Activated naive CD8-positive, alpha-beta T cell treated with anti-CD3 and anti-CD28 coated beads, Interleukin-2, amount 50 U/mL, for 24 hours (primary cell): ENCODE measurements at places on chromosomes 1 and 21.
A peak's percentile ranks its signal among the peaks of the same experiment; 100 is the strongest.

GRCh38 chr1:55209247-55209646 is 5.9 kb downstream of the USP24 start:
- DNase-seq: no peak

DNA sequence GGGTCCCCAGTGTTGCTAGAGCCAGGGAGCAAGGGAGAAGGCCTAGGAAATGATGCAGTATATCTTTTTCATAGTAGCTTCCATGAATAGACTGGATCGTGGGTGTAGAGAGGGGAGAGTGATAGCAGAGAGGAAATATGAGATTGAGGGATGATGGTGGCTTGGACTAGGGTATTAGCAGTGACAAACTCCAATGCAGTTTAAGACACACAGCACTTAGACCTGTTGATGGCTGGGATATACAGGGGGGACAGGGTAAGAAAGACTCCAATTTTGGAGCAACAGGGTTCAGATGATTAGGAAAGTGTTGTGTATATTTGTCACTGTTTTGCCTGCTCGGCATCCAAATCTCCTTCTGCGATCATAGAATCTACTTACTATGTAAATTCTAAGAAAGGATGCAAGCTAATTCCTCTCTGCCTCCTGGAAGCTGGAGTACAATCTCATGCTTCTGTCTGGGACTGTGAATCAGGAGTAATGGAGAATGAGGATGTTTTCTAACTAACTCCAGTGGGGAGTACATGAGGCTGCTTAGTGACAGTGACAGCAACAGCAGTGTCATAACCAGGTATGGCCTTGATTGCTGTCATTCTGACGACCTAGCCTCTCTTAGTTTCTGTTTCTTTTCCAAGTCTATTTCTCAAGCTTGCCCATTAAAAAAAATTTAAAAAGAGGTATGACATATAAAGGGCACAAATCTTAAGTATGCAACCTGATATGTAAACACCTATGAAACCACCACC is 47.5 kb downstream of the SYDE2 start:
- DNase-seq: no peak

DNA sequence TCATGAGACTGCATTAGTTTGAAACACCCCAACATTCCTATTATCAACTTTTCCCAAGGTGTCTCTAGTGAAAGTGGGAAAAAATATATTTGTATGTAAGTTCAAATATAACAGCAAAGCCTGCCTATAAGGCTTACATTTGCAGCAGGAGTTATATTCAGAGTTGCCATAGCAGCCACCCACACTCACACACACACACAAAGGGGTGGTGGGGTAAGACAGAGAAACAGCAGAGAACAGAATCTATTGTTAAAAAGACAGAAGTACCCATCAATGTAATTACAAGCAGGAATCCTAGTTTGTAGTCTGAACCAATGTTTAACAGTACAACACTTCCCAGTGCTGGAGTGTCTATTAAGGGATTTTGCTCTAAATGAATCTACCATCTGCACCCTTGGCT is 55.0 kb downstream of the PLPPR5 start:
- DNase-seq: no peak

DNA sequence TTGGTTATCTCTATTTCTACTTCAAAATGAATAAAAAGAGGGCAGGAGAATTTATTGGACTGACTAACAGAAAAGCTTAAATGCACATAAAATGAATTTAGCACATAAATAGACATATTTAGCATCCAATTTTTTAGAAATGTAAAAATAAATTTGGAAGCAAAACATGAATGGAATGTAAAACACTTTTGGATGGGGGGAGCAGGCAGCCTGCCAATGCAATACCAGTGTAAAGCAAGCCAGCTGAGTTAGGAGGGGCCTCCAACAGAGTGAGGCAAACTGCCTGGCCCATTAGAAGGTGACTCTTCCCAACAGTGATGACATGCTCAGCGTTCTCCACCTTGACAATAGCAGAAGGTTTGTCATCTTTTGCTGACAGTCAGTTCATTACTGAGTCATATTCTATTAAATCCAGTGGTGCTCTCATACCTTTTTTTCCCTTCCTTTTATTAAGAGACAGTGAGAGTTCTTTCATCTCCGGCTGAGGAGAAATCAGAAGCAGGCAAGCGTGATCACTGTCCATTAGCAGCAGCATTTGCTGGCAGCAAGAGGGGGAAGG is 19.5 kb upstream of the EXO1 start:
- no peak for DNase-seq

- DNase-seq: no peak
Measured at GRCh38 chr1:109880971-109881894, 29.4 kb upstream of the CSF1 start.

DNA sequence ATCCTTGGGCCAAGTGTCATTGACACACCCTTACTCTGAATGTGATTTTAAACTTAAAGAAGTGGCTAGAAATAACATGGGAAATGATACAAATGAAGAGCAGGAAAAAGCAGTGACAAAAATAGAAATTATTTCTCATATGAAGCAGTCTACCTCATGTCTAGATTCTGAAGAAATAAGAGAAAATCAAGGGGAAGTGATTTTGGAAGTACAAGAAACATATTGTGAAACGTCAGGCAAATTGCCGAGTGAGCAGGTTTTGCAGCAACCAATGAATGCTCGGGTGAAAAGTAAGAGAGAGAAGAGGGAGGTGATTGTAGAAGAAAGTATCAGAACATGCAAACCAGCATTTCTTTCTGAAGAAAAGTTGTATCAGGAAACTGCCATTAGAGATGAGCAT is 130.7 kb downstream of the MACF1 start:
- DNase-seq: no peak

- no peak for DNase-seq
Measured at GRCh38 chr1:151837884-151838221, 1.8 kb downstream of the C2CD4D start.

DNA sequence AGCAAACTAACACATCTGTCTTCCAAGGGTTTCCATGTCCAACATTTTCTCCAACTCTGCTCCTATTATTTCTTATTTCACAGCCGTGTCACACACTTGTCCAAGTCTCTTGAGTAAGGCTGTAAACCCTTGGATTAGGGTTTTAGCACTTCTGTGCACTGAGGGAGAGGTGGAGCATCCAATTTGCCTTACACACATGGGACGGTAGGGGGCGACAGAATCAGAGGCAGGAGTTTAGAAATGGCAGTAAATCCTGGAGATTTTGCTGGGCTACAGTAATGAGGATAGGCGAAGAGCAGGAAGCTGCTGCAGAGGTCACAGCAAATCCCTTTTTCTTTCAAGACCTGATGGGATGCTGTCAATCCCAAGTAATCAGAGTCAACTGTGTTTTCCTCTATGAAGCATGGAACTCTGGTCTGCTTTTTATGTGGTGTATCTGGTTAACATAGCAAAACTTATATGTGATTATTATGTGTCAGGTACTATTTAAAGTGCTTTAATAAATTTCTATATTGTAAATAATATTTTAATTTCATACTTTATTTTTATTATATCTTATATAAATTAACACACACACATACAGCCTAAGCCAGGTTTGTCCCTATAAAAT is 15.4 kb upstream of the LCE5A start:
- peak; percentile 45 for DNase-seq

- DNase-seq: peak; percentile 59
Measured at GRCh38 chr1:244833734-244834542, 1.5 kb upstream of the COX20 start.

DNA sequence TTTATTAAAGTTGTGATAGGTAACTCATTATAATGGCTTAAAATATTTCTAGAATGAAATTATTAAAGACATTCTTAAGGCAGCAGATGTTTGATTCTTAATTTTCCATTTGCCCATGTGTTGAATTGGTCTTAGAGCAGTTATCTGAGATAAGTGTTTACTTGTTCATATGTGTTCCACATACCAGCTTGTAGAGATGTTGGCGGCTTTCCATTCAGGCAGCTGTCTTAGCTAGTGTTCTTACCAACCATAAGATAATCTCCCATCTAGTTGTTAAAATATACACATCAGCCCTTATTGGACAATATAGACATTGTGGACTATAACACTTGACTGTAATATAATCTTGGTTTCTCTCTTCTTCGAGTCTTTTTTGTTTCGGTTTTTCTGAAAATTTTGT is 1372.9 kb upstream of the ADGRL2 start:
- no peak for DNase-seq

- DNase-seq: no peak
Measured at GRCh38 chr1:187433598-187433997, 604.8 kb downstream of the PLA2G4A start.

- DNase-seq: no peak
Measured at GRCh38 chr1:165686971-165687433, 11.4 kb downstream of the ALDH9A1 start.

DNA sequence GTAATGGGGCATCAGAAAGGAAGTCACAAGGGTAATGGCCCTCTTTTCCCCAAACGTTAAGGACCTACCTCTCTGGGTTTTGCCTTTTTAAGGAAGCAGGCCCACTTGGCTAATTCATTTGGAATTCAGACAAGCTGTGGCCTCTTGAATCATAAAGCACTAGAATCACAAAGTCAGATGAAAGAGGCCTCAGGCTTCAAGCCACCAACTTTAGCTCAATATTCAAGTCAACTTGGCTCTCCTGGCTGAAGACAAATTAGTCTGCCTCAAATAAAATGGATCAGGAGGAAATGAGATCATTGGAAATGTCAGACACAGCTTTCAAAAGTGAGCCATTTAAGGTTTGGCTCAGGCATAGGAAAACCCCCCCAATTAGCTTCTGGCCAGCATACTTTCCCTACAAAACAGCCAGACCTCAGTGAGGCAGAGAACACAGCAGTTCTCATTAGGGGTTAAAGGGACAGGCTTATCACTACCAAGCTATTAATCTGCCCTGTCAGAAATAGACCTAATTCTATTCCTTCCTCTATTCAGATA is 34.3 kb downstream of the SLC35D1 start:
- no peak for DNase-seq

GRCh38 chr1:232813760-232814159 is 8.5 kb downstream of the MAP10 start:
- no peak for DNase-seq

DNA sequence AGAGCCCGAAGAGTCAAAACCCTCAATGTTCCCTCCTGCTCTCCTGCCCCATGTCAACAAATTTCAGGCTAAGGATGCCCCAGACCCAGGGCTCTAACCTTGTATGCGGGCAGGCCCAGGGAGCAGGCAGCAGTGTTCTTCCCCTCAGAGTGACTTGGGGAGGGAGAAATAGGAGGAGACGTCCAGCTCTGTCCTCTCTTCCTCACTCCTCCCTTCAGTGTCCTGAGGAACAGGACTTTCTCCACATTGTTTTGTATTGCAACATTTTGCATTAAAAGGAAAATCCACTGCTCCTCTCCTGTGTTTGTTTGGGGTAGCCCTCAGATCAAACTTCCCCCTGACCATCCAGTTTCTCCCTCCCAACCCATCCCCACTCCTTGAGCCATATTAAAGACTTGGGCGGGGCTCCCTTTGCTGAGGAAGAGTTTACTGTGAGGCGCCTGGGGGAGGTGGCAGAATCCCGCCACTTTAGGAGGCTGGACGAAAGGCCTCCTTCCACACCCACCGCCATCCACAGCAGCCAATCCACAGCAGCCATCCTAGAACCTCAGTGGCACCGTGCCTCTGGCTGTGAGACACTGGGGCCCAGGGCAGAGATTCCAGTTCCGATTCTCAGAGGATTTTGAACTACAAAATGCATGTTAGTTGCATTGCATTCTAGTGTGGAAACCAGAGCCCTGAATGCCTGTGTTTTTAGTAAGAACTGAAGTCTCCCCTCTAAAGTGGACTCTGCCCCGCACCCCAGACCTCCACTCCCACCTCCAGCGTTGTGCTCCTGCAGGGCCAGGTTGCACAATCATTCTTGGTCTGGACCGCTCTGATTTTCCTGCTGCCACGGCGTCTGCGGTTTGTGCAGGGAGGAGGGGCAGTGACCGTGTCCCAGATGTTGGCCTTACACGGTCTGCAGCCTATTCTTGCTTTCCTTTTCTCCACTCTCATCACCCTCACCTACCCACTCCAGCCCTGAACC is 3.0 kb downstream of the OLFML3 start:
- no peak for DNase-seq

DNA sequence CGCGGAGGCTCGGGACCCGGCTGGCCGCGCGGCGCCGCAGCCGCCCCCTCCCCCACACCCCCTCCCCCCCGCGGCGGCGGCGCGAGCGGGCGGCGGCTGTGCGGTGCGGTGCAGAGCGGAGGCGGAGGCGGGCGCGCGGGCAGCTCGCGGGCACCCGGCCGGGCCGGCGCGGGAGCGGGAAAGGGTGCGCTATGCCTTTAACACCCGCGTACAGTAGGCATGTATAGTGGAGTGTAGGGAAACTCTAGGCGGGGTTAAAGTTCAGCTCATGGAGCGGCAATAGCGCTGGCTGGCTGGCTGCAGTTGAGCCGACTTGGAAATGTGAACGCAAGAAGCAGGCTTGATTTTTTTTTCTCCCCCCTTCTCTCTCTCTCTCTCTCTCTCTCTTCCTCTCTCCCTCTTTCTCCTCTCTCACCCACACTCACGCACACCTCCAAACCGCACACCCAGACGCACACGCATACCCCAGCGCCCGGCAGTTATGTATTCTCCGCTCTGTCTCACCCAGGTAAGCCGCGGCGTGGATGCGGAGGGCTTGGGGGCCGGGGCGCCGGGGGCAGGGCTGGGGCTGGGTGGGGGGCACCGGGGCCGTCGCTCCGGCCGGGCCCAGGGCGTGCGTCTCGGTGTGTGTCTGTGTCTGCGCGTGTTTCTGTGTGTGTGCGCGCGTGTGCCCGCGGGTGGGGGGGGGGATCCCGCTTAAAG is at the start of gene NFIA:
NFIA (plus strand) TSS at position 251 of the 702 bp plus-strand sequence.
- peak; percentile 18 for DNase-seq

DNA sequence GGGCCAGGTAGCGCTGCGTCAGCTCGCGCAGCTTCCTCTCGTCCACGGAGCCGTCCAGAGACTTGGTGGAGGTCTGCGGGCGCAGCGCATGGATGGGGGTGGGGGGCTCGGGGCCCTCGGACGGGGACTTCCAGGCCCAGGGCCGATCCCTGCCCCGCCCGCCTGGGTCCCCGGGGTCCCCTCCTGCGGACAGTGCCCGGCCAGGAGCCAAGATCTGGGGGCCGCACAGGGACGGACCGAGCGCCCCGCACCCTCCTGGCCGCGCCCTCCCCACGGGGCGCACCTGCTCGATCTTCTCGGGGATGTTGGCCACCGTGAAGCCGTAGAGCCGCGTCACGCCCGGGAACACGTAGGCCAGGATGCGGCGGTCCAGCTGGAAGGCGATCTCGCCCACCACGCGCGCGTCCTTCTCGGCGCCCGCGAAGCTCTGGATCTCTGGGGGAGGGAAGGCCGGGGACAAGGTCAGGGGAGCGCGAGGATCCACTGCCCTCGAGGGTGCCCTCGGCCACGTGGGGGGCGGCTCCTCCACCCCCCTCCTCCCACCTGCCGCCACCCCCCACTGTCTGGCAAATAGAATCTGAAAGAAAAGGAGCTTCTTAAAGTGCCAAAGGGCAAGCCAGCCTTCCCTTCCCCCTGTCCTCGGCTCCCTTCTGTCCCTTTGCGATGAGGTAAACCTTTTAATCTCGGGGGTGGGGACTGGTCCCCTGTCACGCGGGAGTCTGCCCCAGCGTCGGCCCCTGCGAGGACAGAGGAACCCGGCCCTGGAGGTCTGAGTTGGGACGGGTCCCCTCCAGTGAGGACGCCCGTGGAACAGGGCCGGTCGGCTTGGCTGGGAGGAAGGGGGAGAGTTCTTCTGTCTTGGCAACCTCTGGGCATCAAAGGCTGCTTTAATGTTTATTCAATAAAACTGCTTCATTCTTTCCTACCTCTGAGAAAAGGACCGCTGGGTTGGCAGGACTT is 6.5 kb upstream of the FTCD start:
- DNase-seq: no peak
